COR-L47 (cell line): ENCODE measurements at places on chromosomes 1 and 21.

GRCh38 chr1:229033480-229033879, 237.4 kb upstream of the RAB4A start:
- no peak for DNase-seq

GRCh38 chr1:202145068-202145743, 669 bp upstream of the ARL8A start:
- no peak for DNase-seq

DNA sequence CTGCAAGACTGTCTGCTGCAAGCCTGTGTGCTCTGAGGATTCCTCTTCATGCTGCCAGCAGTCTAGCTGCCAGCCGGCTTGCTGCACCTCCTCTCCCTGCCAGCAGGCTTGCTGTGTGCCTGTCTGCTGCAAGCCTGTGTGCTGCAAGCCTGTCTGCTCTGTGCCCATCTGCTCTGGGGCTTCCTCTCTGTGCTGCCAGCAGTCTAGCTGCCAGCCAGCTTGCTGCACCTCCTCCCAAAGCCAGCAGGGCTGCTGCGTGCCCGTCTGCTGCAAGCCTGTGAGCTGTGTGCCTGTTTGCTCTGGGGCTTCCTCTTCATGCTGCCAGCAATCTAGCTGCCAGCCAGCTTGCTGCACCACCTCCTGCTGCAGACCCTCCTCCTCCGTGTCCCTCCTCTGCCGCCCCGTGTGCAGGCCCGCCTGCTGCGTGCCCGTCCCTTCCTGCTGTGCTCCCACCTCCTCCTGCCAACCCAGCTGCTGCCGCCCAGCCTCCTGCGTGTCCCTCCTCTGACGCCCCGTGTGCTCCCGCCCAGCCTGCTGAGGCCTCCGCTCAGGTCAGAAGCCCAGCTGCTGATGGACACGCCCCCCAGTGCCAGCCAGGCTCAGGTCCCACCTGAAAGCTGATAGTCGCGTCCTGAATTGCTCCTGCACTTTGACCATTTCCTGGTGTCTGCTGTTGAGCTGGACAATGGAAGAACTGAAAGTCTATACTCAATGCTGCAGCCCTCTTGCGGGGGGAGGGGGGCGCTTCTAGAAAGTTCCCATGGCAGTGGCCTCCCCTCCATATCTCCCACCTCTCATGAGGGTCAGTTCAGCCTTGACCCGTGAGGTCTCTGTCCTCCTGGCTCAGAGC, 1.2 kb downstream of the KRTAP10-4 start:
- DNase-seq: no peak

- no peak for DNase-seq
Observed at GRCh38 chr1:79190074-79190473, 183.5 kb upstream of the ADGRL4 start.

DNA sequence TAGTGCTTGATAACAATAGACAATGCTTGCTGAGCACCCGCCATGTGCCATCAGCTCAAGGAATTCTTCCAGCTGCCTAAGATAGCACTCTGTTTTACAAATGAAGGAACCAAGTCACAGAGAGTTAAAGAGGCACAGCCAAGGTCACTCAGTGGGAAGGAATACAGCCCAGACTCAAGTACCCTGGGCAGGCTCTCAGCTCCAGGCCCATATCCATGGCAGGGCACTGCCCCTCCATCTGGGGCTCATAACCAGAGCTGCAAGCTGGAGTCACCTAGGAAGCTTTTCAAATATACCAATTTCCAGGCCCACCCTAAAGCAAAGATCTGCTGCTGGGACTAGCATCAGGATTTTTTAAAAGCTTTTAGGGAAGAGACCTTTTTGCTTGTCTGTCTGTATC, 1.6 kb downstream of the CLEC20A start:
- no peak for DNase-seq

DNA sequence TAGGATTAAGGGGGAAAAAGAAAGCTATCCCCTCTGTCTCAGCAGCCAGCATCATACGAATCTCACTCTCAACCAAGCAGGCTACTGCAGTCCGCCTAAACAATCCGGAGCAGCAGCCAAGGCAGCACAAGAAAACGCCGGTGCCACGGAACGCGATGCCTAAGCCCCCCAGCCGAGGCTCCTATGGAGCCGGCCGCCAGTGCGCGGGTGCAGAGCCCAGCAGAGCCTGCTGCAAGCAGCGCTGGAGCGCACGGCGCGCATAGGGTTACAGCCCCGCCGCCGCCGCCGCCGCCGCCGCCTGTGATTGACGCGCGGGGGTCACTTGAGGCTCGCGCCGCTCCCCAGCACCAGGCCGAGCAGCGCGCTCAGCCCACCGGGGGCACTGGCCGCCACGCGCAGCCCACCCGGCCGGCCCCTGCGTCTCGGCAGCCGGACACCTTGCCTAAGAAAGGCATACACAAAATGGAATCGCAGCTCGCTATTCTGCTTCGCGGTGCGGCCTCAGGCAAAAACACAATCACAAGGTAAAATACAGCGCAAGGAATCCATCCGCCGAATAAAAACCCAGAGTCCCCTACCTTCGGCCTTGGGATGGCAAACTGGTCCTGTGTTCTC, 780 bp downstream of the HIVEP3 start:
- DNase-seq: peak; percentile 46

- peak; percentile 21 for DNase-seq
Observed at GRCh38 chr1:24745711-24746413, 615 bp downstream of the CLIC4 start.

GRCh38 chr1:5815211-5815610, 177.0 kb downstream of the NPHP4 start:
- DNase-seq: no peak

DNA sequence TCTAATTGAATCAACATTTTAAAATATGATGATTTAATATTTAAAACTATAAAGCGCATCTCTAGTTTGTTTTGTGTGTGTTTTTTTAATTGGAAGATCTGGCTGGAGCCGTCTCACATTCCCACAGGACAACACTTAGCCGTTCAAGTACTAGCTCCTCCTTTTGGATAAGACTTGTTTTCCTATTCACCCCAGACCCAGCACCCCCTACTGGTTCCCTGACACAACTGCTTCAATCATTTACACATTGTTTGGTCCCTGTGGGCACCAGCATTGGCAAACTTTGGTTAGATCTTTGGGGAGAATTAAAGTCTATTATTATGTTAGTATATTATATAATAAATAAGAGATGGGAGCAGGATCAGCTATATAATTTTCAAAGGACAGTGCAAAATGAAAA, 34.5 kb downstream of the TYW3 start:
- DNase-seq: no peak

DNA sequence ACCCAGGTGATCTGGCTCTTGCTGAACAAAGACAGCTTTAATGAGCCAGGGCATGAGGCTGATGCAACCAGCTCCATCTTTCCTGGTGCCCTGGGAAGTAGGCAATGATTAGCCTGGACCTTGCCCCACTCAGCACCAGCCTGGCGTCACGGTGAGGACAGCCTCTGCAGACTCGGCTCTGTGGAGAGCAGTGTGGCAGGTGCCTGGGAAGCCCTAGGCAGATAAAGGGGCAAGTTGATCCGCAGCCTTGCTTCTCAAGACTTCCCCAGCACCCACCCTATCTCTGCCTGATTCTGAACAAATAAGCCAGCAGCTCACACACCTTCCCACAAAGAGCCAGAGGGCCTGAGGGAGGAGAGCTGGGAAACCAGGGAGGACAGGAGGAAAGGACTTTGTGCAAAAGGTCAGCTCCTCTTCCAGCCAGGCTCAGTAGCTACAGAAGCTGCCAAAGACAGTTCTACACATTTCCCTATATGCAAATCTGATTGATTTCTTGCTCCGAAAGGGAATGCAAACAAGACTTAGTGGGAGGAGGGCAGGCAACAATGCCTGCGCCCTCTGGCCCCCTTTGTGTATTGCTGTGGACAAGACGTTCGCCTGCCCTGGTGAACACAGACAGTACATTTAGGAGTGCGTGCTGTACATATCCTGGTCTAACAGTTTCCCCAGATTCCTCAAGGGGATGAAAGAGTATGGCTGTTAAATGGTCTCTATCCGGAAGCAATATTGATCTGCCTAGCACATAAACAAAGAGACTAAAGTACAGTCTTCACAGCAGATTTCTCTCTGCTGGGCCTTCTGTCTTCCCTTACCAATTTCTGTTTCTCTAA, 63.8 kb downstream of the BCAR3 start:
- no peak for DNase-seq

DNA sequence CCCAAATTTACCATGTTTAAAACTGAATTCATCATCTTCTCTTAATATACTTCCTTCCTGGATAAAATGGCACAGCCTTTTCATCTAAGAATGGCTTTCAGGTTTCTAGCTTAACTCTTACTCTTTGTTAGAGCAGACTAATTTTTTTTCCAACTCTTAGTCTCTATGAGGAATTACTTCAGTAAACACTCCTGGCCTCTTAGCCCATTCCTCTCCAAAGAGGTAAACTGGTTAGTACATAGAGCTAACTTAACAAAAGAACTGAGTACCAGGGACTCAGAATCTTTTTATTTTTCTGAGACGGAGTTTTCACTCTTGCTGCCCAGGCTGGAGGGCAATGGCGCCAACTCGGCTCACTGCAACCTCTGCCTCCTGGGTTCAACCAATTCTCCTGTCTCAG, 21.1 kb downstream of the FOXJ3 start:
- DNase-seq: no peak

DNA sequence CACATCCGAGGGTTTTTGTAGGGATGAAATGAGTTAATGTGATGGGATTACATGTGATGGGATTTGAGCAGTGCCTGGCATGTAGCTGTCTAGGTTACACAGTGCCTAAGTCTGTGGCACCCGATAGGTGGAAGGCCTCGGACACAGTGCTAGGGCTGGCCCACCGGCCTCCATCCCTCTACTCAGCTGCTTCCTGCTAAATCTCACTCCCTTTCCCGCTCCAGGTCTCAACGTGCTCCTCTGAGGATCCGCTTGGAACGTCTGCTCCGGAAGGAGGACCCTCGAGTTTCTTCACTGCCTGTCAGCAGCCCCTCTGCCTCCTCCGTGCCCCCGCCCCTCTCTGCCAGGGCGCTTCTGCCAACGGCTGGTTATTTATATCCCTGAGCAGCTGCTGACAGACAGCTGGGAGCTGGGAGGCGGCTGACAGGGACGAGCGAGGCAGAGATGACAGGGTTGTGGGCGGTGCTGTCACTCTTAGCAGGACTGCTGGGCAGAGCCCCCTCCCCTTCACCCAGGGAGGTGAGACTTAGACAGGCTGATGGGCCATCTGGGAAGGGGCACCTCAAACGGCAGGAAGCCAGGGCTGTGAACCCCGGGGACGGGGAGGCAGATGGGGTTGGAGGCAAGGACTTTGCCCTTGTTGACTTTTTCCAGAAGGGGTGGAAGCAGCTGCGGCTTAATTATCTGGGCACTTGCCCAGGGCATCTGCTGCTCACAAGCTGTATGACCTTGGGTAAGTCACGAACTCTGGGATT, 26.6 kb upstream of the LRRN2 start:
- peak; percentile 48 for DNase-seq

GRCh38 chr1:14111121-14111520, 411.1 kb downstream of the PRDM2 start:
- DNase-seq: no peak

- DNase-seq: no peak
Observed at GRCh38 chr1:90781534-90781933, 64.4 kb upstream of the BARHL2 start.

- no peak for DNase-seq
Observed at GRCh38 chr1:185600641-185601040, 133.6 kb upstream of the HMCN1 start.

DNA sequence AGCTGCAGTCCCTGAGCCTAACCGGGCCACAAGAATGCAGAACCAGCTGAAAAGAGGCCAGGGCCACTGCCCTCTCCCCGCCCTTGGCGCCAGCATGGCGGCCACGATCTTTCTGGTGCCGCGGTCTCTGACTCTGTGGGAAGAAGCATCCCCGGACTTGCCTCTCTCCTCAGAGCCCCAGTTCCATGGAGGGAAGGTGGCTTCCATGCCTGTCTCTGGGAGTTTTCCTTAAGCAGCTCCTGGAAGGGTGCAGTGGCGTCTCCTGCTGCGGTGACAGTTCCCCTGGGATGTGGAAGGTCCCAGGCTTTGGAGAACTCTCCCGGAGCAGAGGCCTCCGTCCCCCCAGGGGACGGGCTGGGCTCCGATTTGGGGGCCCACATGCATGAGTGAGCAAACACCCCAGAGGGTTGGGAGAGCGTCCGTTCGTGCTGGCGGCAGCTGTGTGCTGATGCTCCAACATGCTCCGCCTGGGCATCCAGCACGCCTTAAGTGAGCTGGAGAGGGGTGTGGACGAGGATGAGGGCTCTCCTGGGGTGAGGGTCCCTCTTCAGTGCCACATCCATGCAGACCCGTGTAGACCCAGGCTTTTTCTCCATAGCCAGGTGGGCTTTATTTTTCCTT, 109.8 kb upstream of the COL6A1 start:
- DNase-seq: no peak
